Foreskin keratinocyte (primary cell): ENCODE measurements at places on chromosomes 11 and 22. TPM values are rescaled to one million over a fixed set of nuclear protein-coding genes. Genes with fewer than 3 reads are reported as not detected.

The BAIAP2L2 gene
- 4.2 and 5.0 TPM in 2 replicates for polyA plus RNA-seq

The SERPING1 gene
- 21.7 and 23.2 TPM in 2 replicates for polyA plus RNA-seq

The VSIG2 gene
- not detected in 2 replicates for polyA plus RNA-seq

The POU2AF3 gene
- polyA plus RNA-seq, result not detected in 2 replicates

The NCAM1 gene
- 0.02 and 0.03 TPM in 2 replicates for polyA plus RNA-seq

The KLHL35 gene
- polyA plus RNA-seq, result 0.23 and 1.2 TPM in 2 replicates

The SLC6A5 gene
- not detected in 2 replicates for polyA plus RNA-seq

DNA sequence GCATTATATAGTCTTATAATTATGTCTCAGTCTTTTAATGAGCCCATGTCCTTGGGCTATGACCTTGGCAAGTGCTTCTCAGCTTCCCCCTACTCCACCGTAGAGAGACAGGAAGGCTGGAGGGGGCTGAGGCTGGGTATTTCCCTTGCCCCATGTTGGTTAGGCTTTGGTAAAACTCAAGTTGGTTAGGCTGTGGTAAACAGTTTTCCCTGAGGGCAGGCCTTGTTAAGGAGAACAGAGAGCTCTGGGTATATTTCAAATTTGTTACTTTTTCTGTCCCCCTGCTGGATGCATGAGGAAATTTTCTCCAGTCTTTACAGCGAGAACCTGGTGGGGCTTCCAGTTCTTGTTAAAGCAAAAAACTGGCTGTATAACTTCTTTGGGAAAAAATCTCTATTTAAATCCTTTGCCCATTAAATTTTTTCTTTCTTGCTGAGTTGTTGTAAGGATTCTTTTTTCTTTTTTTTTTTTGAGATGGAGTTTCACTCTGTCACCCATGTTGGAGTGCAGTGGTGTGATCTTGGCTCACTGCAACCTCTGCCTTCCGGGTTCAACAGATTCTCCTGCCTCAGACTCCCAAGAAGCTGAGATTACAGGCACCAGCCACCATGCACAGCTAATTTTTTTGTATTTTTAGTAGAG, 12.2 kb upstream of the DCHS1 start:
- no peak for DNase-seq

- DNase-seq, result no peak
These were observed 32.0 kb upstream of the LINC01488 start for GRCh38 chr11:69449320-69450063.

- DNase-seq, result peak; percentile 44
These were observed 540 bp downstream of the MEN1 start for GRCh38 chr11:64809781-64810241.

DNA sequence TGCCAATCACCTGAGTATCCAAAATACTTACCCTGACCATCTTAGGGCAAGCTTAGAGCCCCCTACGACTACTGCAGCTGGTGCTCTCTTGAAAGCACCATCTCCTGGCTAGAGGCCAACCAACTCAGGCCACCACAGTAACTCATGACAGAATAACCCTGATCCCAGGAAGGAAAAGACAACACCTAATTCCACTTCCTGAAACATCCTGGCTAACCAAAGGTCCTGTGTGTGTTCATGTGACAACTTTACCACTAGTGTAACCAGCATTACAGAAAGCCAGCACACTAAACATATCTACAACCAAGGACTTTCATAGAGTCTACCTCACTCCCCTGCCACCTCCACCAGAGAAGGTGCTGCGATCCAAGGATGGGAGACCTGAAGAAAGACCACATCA, 17.4 kb upstream of the TMEM45B start:
- DNase-seq, result no peak

- no peak for DNase-seq
These were observed 47.2 kb downstream of the MRGPRX2 start for GRCh38 chr11:19013181-19013857.

DNA sequence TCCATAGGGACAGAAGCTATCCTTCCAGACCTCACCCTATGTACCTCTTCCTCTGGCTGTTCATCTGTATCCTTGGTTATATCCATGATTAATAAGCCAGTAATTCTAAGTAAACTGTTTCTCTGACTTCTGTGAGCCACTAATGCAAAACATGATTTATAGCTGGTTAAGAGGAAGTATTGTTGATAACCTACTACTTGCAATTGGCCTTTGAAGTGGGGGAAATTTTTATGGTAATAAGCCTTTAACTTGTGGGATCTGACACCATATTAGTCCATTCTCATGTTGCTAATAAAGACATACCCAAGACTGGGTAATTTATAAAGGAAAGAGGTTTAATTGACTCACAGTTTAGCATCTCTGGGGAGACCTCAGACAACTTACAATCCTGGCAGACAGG, 21.9 kb downstream of the CASP12 start:
- no peak for DNase-seq

DNA sequence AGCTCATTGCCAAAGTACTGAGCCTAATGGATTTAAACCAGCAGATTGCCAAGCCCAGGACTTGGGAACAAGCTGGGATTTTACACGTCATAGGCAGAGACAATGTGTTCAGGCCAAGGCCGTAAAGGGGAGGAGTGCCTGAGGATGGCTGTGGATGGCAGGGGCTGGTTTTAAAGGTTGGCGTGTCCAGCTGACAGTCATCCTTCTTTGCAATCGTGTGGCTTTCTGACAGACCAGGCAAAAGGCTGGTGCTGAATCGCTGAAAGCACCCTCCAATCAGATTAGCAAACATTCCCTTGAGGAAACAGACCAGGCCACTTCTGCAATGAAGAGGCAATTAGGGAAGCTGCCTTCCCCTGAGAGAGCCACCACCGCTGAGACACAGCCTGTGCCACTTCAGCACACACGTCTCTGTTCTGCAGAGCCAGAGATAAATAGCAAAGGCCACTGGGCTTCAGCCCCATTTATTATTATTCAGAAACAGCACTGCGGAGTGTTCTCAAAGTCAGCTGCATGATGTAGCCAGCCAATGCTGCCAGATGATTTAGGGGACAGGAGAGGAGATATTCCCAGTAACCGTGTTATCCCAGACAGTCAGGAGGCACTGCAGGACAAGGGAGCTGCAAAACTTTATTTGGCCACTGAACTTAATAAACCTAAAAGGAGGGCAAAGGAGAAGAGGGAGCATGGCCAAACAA, 54.2 kb upstream of the CSNK2A3 start:
- DNase-seq, result no peak

DNA sequence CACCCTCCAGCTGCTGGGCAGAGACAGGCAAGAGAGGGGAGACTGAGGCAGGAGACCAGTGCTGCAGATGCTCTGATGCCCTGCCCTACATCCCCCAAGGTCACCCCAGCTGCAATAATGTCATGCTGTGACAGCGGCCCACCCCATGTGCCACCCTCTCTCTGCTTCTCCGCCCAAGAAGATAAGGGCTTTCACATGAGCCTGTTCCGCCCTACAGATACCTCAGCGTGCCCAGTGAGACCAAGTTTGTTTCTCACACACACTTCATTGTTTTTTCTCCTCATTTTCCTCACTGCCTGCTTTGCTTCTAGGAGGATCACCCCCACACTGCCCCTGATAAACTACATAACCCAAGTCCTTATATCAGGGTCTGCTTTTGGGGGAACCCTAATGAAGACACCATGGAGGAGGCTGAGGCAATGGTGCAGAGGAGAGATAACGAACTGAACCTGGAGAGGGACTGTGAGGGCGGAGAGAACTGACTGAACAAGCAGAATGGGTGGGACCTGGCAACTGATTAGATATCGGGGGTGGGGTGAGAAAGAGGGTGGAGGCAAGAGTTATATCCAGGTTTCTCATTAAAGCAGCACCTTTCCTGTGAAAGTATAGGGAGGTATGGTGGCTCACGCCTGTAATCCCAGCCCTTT, 37.5 kb upstream of the TSKU start:
- no peak for DNase-seq

- DNase-seq, result no peak
These were observed 75.7 kb downstream of the SIK3 start for GRCh38 chr11:117022526-117022925.

- DNase-seq, result no peak
These were observed 28.9 kb upstream of the ZBED5 start for GRCh38 chr11:10886652-10887250.

DNA sequence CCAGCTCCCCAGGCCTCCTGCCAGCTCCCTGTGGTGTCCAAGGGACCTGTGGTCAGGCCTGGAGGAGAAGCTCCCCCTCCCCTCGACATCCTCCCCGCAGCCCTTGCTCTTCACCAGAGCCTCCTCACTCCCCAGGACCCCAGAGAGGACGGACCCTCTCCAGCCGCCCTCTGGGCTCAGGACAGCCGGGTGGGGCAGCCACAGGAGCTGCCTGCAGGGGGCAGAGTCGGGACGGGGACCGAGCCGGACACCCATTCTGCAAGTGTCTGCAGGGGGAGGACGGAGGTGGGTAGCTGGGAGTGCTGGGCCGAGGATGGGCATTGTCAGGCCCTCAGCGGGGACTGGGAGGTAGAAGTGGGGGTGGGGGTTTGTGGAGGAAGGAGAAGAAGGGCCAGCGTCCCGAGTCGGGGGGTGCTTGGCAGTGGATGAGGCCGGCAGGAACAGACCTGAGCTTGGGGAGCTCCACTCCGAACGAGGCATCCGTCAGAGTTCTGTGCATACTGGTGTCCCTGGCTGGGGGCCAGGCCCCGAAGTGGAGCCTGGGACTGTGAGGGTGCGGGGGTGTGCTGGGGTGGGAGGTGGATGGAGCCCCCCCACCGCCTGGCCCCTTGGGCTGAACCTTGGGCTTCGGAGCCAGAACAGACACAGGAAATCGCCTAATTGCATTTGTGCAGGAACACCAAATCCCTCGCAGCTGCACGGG, 15.2 kb downstream of the PRR33 start:
- peak; percentile 52 for DNase-seq

GRCh38 chr11:118746988-118747585, 43.9 kb downstream of the DDX6 start:
- peak; percentile 10 for DNase-seq

- DNase-seq, result no peak
These were observed 148.8 kb upstream of the ANO5 start for GRCh38 chr11:22044126-22044525.

DNA sequence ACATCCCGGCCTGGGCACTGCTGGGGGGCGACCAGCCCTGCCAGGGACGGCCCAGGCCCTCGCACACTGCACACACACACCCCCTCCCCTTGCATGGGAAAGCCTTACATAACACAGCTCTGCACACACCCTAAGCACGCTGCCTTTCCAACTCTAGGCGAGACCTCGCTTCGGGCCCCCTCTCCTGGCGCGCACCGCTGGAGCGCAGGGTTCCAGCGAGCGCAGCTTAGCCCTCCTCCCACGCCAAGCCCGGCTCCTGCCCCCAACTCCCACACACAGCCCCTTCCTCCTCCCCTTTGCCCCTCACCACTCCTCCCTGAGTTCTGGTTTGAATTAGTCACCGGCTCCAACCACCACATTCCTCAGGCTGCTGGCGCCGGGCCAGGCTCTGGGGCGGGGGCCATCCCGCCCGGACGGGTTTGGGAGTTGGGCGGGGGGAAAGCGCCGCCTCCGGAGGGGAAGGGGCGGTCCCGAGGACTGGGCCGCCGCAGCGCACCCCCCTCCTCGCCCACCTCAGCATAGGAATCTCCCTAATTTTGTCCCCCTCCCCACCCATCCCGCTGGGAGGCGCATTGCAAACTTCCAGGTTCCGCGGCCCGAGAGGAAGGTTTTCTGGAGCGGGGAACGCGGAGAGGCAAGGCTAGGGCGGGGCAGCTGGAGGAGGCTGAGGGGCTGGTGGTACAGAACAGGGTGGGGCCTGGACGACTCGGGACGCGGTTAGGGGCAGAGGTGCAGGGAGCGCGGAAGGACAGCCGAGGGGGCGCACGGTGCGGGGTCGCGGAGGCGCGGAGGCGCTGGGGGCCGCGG, 966 bp downstream of the AHNAK start:
- DNase-seq, result peak; percentile 75

DNA sequence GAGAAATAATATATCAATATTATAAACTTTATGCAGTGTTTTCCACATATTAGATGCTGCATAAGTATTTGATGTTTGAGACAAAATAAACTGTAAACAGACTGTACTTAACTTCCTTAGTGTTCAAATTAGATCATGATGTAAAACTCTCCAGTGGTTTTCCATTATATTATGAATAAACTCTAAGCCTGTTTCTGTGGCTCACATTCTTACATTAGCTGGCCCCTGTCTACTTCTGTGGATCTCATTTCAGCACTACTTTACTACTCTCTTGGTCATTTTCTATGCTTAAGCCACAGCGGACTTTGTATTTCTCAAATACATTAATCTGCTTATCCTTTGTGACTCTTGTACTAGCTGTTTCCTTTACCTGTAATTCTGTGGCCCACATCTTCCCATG, 55.6 kb downstream of the ARHGEF12 start:
- no peak for DNase-seq

- peak; percentile 21 for DNase-seq
These were observed 844 bp downstream of the PCF11 start for GRCh38 chr11:83157594-83158356.

DNA sequence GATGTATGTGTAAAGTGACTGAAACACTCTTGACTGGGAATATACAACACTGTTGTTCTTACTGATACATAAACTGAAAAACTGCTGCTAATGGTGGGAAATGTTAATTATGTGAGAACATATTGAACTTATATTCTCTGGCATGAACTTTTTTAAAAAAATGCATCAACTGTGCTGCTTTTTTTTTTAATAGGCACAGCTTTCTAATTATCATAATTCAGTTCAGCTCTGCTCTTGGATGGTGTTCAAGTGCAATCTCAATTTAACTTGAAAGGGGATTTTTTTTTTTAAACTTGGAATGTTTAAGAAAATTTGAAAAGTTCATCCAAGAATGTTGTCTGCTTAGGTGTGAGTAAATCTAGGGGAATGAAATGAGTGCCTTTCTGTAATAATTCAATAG, 5.2 kb downstream of the TEAD1 start:
- no peak for DNase-seq

GRCh38 chr11:119531623-119532022, 108.7 kb upstream of the THY1 start:
- no peak for DNase-seq

DNA sequence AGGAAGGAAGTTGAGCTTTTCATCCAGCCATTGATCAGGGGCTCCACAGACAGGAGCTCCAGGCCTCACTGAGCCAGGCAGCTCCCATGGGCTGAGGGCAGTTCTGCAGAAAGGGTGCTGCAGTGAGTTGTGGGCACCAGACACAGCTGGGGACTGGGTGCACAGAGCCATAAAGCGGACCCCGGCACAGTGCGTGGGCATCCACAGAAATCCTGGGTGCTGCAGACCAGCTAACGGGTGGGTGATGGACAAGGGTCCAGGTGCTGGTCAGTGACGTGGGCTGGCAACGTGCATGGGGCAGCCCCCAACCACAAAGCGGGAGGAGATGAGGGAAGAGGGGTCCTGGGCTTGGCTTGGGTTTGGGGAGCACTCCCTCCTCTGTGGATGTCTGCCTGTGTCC, 19.4 kb upstream of the GAL start:
- DNase-seq, result no peak
